PC-3 (cell line): ENCODE measurements at places on chromosomes 3 and 15. TPM values are rescaled to one million over a fixed set of nuclear protein-coding genes. Genes with fewer than 3 reads are reported as not detected.
A peak's percentile ranks its signal among the peaks of the same experiment; 100 is the strongest.

DNA sequence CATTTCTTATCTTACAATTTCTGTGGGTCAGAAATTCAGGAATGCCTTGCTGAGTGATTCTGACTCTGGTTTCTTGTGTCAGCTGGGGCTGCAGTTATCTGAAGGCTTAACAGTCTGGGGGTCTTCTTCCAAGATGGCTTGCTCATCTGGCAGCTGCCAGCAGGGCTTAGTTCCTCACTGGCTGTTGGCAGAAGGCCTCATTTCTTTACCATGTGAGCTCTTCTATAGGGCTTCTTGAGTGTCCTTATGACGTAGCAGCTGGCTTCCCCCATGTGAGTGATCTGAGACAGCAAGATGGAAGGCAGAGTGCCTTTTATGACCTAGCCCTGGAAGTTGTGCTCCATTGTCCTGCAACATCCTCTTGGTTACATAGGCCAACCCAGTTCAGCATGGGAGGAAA lies 82.0 kb upstream of the PDZRN3 start:
- DNase-seq: no peak

- peak; percentile 62 for DNase-seq
Measured at GRCh38 chr3:112979244-112979832, 4.4 kb upstream of the CD200R1 start.

DNA sequence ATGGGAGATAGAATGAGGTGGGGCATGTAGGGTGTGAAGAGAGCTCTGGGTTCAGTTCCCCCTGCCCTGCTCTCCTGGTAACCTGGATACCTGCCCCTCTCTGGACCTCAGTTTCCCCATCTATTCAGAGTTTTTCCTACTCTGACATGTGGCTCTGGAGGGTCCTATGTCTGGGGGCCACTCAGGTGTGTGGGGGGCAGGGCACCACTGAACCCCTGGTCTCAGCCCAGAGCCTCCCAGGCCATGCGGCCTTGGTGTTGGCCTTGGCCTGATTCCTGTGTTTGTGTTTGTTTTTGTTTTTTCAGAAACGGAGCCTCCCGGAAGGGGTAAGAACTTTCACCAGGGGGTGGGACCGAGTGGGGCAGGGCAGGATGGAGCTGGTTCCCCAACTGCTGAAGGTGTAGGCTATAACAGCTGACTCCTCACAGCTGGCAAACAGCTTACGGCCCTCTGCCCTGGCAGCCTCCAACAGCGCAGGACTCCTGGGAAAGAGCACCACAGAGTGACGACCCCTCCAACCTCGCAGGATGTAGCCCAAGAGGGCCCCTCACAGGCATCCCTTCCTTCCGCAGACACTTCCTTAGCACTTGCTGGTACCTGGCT lies 803 bp downstream of the ITIH3 start:
- no peak for DNase-seq

The ARL13B gene
- total RNA-seq: 10.7 and 12.6 TPM in 2 replicates

DNA sequence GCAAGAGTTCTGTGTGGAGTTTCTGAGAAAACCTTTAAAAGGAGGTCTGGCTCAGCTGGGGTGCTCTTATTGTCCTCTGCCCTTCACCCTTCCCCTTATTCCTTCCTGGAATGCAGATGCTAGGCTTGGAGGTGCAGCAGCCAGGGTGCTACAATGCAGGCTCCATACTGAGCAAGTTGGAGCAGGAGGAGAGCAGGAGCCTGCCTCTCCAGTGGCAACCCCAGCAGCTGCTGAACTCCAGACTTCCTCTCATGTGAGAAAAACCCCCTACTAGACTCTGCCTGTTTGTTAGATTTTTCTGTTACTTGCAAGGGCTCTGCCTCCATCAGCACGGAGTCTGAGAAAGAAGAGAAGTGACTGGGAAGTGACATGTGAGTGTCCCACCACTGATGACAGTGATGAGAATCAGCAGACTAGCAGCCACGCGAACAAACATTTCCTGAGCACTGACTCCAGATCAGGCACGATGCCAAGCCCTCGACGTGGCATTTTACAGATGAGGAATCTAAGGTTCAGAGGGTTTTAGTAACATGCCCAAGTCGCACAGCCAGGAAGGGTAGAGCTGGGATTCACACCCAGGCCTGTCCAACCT lies 16.1 kb upstream of the RARRES1 start:
- DNase-seq: peak; percentile 33

DNA sequence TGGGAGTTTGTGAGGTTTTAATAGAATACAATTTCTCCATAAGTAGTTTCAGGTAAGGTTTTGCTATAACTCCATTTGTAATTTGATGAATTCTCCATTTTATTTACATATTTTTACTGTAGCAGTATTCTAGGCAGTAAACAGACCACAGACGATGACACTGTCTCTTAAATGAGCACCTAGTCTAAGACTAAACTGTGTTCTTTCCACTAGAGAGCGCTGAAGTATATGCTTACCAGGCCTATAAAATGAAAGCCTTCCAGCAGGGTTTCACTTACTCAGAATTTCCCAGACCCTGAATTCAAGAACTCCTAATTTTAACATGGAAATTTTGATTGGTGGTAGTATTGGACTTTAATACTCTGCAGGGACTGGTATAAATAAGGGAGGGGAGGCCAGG lies 41.6 kb downstream of the POLG start:
- no peak for DNase-seq

- no peak for DNase-seq
Measured at GRCh38 chr3:26535151-26535550, 87.4 kb upstream of the LRRC3B start.

DNA sequence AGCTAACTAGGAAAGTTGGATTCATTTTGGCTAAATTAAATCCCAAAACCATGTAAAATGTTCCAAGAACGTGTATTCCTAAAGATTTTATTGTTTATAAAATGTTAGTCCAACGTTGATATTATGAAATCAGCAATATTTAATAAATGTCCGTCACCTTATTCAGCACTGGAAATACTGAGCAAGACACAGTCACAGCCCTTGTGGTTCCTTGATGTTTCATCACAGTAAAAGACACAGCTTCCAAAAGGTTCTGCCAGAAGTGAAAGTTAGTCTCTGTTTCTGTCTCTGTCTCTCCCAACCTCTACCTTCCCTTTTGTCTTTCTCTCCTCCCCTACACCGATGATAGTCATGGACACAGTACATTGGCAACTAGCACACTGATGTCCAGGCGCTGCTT lies 82.2 kb upstream of the BOC start:
- no peak for DNase-seq

- peak; percentile 76 for DNase-seq
Measured at GRCh38 chr15:70267879-70268278, 170.2 kb upstream of the TLE3 start.

- DNase-seq: no peak
Measured at GRCh38 chr15:89109238-89109637, 21.0 kb downstream of the ABHD2 start.
